ENCODE measurements at places on chromosomes 1 and 21. TPM values are rescaled to one million over a fixed set of nuclear protein-coding genes. Genes with fewer than 3 reads are reported as not detected.

Gene NBPF4
- not detected for total RNA-seq

Gene SPATA45
- not detected for total RNA-seq

Gene USH2A
- total RNA-seq: not detected

Gene FAM72D
- total RNA-seq: 10.5 TPM

Gene AGT
- total RNA-seq: not detected

DNA sequence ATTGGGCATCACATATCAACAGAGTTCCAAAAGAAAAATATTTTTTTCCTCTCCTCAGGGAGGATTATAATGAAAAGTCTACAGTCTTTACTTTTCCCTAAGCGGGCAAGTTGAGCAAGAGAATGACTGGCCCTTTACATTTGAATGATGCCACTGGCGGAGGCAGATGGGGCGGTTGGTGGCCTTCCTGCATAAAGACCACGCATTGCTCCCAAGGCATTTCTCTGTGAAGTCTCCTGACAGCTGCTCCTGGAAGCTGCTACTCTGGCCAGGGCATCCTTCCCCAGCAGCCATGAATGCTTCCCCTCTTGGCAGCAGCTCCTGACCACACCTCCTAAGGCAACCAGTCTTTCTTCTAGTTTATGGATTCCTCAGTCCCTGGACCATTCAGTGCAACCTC, 161.1 kb upstream of the RRP15 start:
- no peak overlapping the region for H3K27ac ChIP-seq
- H3K4me3 ChIP-seq: no peak overlapping the region
- no peaks in the 10 kb centered on the region for H3K27me3 ChIP-seq
- DNase-seq: no peak
- H3K4me1 ChIP-seq: no peaks in the 10 kb centered on the region

DNA sequence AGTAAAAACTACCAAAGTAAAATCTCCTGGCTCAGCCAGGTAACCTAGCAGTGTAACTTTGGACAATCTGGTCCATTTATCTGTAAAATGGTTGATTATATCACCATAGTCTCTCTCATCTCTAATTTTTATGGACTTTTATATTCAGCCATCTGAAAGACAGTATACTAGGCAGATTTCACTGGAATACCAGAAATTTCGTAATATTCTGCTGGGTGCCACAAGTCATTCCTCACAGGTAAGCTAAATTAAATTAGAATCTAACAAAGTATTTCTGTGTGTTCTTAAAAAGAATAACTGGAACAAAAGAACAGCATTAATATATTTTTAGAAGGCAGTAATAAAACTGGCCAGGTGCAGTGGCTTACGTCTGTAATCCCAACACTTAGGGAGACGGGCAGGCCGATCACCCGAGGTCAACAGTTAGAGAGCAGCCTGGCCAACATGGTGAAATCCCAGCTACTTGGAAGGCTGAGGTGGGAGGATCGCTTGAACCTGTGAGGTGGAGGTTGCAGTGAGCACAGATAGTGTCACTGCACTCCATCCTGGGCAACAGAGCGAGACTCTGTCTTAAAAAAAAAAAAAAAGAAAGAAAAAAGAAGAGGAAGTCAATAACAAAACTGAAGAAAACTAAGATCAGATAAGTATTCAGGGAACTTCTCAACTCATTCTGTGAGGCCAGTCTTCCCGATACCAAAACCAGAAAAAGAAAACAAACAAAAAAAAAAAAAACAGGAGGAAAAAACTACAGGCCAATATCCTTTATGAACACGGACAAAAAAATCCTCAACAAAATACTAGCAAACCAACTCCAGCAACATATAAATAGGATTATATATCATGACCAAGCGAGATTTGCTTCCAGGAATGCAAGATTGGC, 35.9 kb downstream of the PIK3R3 start:
- H3K4me1 ChIP-seq: no peaks in the 10 kb centered on the region
- H3K4me3 ChIP-seq: no peak overlapping the region
- peaks cover 10% of the 10 kb centered on the region for H3K36me3 ChIP-seq
- no peak for DNase-seq
- no peaks in the 10 kb centered on the region for H3K27me3 ChIP-seq
- H3K27ac ChIP-seq: peak overlapping the region; percentile 42

DNA sequence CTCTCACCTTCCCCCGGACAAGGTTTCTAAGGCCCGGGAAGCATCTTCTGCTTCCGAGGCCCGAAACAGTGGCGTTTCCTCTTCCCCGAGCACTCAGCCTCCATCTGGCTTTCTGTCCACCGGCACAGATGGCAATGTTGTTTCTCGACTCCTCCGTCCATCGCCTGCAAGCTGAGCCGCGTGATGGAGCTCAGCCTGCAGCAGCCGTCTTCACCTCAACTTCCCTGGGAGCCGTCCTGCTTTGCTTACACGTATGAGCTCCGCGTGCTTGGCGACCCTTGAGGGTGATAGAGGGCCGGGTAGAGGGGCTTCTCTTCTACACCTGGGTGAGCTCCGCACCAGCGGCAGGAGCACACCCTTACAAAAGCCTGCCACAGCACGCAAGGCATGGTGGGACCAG, 80.4 kb downstream of the AJAP1 start:
- peaks cover 6% of the 10 kb centered on the region for H3K27me3 ChIP-seq
- H3K27ac ChIP-seq: no peak overlapping the region
- DNase-seq: no peak

GRCh38 chr1:110068646-110069403, 1.6 kb downstream of the ALX3 start:
- H3K27ac ChIP-seq: no peak overlapping the region
- H3K4me3 ChIP-seq: peak overlapping the region; percentile 78
- peaks cover 7% of the 10 kb centered on the region for H3K4me1 ChIP-seq
- no peaks in the 10 kb centered on the region for H3K36me3 ChIP-seq
- peaks cover 39% of the 10 kb centered on the region for H3K27me3 ChIP-seq

- no peak overlapping the region for H3K27ac ChIP-seq
- no peak overlapping the region for H3K4me3 ChIP-seq
- H3K4me1 ChIP-seq: no peaks in the 10 kb centered on the region
- no peaks in the 10 kb centered on the region for H3K36me3 ChIP-seq
- peaks cover 5% of the 10 kb centered on the region for H3K27me3 ChIP-seq
- DNase-seq: no peak
Observed at GRCh38 chr1:93426181-93426580, 21.7 kb upstream of the FNBP1L start.

GRCh38 chr1:78779831-78780230, 130.2 kb downstream of the IFI44 start:
- H3K27me3 ChIP-seq: no peaks in the 10 kb centered on the region
- H3K4me3 ChIP-seq: no peak overlapping the region
- no peaks in the 10 kb centered on the region for H3K36me3 ChIP-seq
- DNase-seq: no peak
- H3K27ac ChIP-seq: no peak overlapping the region

DNA sequence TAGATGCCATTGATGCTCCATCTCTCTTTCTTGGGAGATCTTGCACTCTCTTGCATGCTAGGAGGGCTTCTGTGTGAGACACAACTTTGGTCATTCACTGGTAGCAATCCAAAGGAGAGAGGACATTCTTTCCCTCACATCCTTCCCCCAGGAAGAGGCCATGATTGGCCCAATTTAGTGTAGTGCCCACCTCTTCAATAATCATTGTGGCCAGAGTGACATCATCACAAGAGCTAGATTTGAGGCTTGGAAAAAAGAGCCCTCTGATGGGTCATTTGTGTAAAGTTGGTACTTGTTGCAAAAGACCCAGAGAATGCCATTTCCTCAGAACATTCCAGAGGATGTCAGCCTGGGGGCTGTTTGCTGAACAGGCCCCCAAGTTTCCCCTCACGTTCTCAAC, 30.2 kb downstream of the S100A6 start:
- H3K4me3 ChIP-seq: no peak overlapping the region
- H3K27ac ChIP-seq: no peak overlapping the region
- no peaks in the 10 kb centered on the region for H3K4me1 ChIP-seq
- peaks cover 3% of the 10 kb centered on the region for H3K27me3 ChIP-seq
- no peaks in the 10 kb centered on the region for H3K36me3 ChIP-seq

DNA sequence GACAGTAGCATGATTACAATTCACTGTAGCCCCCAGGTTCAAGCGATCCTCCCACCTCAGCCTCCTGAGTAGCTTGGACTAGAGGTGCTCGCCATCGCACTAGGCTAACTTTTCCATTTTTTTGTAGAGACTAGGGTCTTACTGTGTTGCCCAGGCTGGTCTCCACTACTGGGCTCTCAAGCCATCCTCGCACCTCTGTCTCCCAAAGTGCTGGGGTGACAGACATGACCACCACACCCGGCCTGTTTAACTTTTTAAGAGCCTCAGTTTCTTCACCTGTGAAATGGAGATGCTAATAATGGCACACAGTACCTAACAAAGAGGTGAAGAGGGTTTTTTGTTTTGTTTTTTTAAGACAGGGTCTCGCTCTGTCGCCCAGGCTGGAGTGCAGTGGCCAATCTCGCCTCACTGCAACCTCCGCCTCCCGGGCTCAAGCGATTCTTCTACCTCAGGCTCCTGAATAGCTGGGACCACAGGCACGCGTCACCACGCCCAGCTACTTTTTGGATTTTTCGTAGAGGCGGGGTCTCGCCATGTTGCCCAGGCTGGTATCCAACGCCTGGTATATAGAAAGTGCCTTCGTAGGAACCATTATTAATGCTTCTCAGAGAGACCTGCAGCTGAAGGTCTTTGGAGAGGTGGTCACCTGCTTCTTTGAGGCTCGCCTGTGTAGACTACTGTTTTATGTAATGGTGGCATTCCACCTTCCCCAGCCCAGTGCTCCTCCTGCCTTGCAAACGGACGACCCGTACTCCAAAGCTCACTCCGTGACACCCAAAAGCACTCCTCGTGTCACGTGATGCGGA, 567 bp downstream of the PMVK start:
- H3K4me3 ChIP-seq: peak overlapping the region; percentile 97
- no peaks in the 10 kb centered on the region for H3K36me3 ChIP-seq
- peak overlapping the region; percentile 99 for H3K27ac ChIP-seq
- no peaks in the 10 kb centered on the region for H3K27me3 ChIP-seq

DNA sequence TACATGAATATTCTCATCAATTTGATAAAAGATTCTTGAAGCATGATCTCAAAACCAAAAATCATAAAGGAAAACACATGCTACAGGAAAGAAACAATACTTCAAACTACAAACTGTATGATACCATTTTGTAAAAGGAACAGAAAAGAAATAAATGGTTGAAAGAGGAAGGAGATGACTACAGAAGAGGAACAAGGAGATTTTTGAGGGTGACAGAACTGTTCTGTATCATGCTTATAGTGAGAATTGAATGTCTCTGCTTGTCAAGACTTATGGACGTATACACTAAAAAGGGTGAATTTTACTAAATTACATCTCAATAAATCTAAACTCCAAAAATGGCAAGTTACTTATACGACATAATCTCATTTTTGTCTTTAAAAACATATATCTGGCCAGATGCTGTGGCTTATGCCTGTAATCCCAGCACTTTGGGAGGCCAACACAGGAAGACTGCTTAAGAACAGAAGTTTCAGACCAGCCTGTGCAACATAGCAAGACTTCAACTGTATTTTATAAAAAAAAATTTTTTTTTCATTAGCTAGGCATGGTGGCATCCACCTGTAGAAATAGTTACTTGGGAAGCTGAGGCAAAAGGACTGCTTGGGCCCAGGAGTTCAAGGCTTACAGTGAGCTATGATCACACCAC, 125.4 kb downstream of the EIF4G3 start:
- peaks cover 9% of the 10 kb centered on the region for H3K4me1 ChIP-seq
- no peak for DNase-seq
- no peaks in the 10 kb centered on the region for H3K27me3 ChIP-seq
- no peak overlapping the region for H3K4me3 ChIP-seq

DNA sequence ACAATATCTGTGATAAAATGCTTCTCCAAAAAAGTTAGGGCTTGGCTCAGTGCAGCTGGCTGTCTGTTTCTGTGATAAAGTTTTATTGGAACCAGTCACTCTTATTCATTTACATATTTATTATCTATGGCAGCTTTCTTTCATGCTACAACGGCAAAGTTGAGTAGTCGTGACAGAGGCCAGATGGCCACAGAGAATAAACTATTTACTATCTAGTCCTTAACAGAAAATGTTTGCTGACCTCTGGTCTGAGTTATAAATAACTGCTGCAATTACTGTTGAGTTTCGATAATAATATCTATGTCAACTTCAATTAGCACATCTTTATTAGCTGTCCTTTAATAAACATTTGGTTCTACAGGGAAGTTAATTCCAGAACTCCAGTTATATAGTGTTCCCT, 180.2 kb upstream of the RUNX1 start:
- peaks cover 31% of the 10 kb centered on the region for H3K4me1 ChIP-seq
- H3K4me3 ChIP-seq: no peak overlapping the region
- H3K36me3 ChIP-seq: no peaks in the 10 kb centered on the region
- DNase-seq: no peak
- H3K27ac ChIP-seq: no peak overlapping the region

- DNase-seq: no peak
- H3K27ac ChIP-seq: no peak overlapping the region
- H3K36me3 ChIP-seq: no peaks in the 10 kb centered on the region
- H3K27me3 ChIP-seq: no peaks in the 10 kb centered on the region
- no peak overlapping the region for H3K4me3 ChIP-seq
Observed at GRCh38 chr1:98702976-98703375, 41.5 kb downstream of the SNX7 start.
